Effector memory CD8-positive, alpha-beta T cell (primary cell): ENCODE measurements at places on chromosomes 5 and 9.

DNA sequence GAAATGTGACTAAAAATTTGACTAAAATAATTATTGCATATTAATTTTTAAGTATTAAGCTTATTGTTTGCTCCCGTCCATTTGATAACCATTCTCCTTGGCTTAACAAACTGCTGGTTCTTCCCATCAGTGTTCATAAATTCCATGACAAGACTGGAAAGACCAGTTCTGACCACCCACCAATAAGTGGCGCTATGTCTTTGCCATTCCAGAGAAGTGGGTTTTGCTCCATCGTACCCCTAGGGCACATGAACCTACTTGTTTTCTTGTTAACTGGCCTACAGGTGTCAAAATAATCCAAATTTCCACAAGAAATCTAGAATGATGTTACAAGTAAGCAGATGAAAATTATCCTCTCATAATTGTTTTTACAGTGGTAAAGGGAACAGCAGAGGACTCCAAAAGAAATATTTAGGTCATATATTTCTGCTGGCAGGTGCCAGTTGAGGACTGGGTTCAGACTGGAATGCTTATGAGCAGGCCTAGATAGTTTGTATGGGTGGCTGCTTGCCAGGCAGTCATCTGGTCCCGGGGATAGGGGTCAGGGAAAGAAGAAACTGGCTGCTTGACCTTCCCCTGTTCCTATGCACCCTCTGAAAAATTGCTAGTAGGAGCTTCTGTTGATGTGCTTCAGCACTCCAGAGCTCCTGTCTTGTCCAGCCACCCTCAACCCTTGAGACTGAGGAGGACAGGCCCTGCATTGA lies 283.1 kb upstream of the ADAMTSL1 start:
- H3K36me3 ChIP-seq: no peaks in the 10 kb centered on the region
- H3K4me1 ChIP-seq: no peaks in the 10 kb centered on the region
- no peak overlapping the region for H3K4me3 ChIP-seq
- DNase-seq: no peak
- H3K27ac ChIP-seq: no peak overlapping the region

DNA sequence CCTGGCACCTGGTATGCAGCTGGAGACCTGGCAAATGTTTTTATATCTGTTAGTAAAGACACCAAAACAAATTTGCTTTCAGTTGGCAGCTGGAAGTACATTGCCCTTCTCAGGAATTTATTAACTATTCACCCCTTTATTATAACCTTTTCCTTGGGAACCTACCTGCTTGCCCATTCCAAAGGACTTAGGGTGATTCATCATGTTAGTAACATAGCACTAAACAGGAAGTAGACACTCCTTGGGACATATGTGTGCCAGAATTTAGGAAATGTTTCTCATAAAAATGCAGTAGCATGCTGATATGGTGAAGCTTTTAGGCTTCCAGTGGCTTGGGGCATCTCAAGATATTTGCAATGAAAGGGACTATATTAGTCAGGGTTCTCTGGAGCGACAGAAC lies 184.2 kb downstream of the DMAC1 start:
- DNase-seq: no peak
- no peaks in the 10 kb centered on the region for H3K36me3 ChIP-seq

- no peaks in the 10 kb centered on the region for H3K36me3 ChIP-seq
- H3K27ac ChIP-seq: no peak overlapping the region
- H3K27me3 ChIP-seq: no peaks in the 10 kb centered on the region
- DNase-seq: no peak
These were observed 61.5 kb upstream of the RARS1 start for GRCh38 chr5:168424594-168425323.

DNA sequence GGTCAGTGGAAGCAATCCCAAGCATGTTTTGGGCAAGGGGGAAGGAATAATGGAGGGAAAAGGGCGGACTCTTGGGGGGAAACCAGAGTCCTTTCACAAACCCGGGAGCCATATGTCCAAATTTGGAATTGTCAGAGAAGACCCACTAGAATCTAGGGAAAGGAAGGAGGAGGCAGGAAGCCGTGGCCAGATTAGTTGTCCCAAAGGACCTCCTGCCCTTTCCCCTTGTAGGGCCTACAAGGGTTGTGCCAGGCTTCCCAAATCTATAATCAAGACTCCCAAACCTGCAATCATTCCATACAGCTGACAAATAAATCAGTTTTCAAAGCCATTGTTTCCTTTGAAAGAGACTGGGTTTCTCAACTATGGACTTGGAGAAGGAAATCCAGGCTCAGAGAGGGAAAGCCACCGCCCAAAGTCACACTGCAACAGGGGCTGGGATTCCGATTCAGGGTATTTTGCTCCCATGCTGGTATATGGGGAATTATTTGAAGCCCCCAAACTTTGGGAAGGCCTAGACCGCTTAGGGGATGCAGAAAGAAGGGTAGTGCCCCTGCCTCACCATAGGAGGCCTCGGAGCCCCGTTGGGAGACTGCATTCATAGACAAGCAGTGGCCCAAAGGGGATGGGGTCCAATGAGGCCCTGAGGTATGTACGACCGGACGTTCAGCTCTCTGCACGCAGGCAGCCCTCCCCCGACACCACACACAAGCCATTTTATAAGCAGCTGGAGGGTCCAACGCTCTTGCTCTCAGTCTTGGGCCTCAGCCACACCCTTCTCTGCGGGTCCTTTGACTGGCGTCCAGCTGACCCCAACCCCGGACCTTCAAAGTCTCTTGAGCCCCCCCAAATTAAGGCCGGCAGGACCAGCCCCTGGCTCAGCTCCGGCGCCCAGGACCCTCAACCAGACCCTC lies 815 bp downstream of the ANXA6 start:
- H3K27me3 ChIP-seq: no peaks in the 10 kb centered on the region
- peak overlapping the region; percentile 96 for H3K4me3 ChIP-seq
- no peak for DNase-seq
- peaks cover 22% of the 10 kb centered on the region for H3K36me3 ChIP-seq

- peaks cover 28% of the 10 kb centered on the region for H3K27me3 ChIP-seq
- DNase-seq: no peak
- no peak overlapping the region for H3K4me3 ChIP-seq
- H3K36me3 ChIP-seq: no peaks in the 10 kb centered on the region
These were observed 13.0 kb upstream of the LCN15 start for GRCh38 chr9:136777359-136777758.
